Right forelimb (tissue), 1 donor: ENCODE measurements at places on chromosomes 1 and 21.

- no peak for DNase-seq
Measured at GRCh38 chr1:205803986-205804385, 9.0 kb downstream of the SLC41A1 start.

- DNase-seq, result peak; percentile 65
Measured at GRCh38 chr1:17587693-17588047, 48.2 kb downstream of the ARHGEF10L start.

DNA sequence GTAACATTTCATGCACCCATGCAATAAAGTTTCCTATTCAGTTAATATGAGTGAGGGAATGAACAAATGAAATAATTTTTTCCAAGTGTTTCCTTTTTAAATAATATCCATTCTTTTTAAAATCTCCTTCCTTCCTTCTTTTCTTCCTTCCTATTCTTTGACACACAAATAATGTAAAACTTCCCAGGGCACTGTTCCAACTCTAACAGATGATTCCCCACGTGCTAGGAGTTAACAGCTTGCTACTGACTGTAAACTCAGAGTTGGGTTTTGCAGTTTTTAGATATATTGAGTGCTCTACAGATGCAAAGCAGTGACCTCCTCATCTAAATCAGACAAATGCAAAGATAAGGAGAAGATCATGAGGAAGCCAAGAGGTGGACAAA, 54.0 kb upstream of the POU2F1 start:
- no peak for DNase-seq

DNA sequence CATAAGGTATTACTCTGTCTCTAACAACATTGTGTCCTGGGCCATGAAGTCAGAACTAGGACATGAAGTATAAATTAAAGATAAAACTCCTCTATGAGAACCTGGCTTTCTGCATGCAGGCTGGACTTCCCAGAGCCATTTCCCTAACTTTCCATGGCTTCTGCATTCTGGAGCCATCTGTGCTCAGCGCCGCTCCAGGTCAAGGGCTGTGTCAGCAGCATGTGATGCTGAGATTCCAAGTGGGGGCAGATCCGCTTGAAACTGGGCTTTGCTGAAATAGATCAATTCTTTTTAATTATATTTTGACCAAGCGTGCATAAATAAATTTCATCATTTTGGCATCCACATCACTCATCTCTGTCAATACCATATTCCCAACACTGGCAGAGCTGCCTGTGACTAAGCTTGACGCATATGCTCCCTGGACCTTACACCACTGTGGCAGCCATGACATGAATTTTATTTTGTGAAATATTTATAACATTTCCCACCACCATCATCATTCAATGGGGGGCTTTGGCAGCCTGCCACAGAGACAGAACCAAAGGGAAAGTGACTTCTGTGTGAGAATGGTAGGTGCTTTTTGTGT, 110.4 kb upstream of the KCNK1 start:
- no peak for DNase-seq

DNA sequence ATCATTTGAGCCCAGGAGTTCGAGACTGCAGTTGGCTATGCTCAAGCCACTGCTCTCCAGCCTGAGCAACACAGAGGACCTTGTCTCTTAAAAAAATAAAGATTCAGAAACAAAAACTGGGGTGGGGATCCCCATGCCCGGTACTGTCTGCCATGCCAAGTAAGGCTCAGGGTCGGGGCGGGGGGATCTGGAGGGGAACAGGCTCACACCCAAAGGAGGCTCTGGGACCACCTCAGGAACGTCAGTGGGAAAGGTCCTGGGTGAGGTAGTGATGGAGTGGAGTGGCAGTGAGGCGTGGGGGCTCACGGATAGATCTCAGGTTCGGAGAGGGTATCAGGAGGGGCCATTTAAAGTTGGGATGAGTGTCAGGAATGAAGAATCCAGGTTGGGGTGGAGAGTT, 765 bp upstream of the S100A4 start:
- no peak for DNase-seq
